ENCODE measurements at places on chromosomes 11 and 22.

DNA sequence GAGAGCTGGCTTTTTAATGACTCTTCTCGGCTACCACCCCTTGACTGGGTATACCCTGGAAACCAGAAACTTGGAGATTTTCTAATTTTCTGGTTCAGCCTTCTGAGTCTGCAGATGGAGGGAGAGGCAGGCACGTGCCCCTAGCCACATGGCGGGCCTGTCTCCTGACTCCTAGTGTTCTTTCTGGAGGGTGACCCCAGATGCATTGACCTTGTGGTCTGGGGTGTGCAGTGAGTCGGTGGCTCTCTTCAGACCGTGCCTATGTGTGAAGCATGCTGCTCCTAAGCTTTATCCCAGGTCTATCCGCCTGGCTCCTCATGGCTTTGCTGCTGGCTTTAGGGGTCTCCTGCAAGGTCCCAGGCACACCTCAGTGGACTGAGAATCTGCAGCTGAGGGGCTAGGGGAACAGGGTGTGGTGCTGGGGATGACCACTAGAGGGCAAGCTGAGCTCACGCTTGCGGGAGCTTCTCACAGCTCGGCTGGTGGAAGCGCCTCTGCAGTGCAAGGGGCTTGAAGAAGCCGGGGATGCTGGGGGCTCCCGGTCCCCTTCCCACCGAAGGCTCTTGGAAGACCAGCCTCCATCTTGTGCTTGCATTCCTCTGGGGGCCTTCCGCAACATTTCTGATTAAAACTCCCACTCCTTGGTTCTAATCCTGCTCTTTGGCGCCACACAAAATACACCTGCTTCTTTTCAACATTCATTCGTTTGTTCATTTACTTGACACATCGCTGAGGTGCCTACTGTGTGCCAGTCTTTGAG lies 51.8 kb downstream of the OTOG start:
- peak; percentile 51 for DNase-seq

GRCh38 chr11:28026634-28027290 lies 81.2 kb downstream of the KIF18A start:
- no peak for DNase-seq

GRCh38 chr11:132220474-132220873 lies 850.1 kb downstream of the NTM start:
- no peak for DNase-seq

DNA sequence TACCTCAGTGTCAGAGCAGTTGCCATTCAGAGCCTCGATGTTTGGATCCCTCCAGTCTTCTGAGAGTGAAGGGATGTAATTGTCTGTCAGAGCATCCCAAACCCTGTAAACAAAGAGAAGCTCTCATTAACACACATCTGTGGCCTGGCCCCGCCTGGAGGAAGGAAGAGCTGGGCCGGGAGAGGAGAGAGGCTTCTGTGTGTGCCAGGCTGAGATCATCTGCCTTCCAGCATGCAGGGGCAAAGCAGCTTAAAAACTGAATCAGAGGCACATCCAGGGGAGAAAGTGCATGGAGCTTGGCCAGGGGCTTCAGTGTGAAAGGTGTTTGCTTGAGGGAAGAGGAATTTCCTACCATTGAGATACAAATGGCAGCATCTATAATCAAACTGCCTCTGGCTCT lies 14.5 kb downstream of the FEZ1 start:
- DNase-seq = no peak

DNA sequence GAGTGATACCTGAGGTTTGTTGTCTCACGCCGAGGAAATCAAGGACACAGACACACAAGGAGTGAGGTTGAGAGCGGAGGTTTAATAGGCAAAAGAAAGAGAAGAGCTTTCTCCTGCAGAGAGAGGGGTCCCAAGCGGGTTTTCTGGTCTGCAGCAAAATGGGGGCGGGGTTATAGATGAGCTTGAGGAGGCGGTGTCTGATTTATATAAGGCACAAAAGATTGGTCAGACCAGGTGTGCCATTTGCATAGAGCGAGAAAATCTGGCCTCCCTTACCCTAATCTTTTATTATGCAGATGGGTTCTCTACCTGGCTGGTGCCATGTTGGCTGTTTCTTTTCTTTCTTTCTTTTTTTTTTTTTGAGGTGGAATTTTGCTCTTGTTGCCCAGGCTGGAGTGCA lies 11.8 kb downstream of the C11orf96 start:
- no peak for DNase-seq

DNA sequence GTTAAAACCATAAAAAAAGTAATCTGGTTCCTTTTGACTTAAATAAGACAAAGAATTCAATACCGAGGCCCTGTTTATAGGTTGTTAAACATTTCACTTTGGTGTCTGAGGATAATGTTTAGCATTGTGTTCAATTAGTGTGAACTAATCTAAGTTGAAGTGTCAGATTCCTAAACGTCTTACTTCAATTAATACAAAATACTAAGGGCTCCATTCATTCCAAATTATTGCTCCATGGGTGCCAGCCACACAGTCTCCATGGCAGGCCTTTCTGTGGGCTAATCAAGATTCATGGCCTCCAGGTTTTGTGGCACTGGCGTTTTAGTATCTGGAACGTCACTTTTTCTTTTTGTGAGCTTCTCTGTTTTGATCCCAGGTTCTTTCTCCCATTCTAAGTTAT lies 89.4 kb downstream of the TMEM135 start:
- DNase-seq = no peak

GRCh38 chr11:79294845-79295731 lies 145.7 kb downstream of the TENM4 start:
- DNase-seq = no peak

Data from stimulated activated CD8-positive, alpha-beta memory T cell treated with anti-CD3 and anti-CD28 coated beads, Interleukin-7, amount 100 ng/mL, for 48 hours (primary cell).